ENCODE measurements at places on chromosomes 1 and 21.

- no peak for DNase-seq
These were observed 690.5 kb downstream of the BRINP3 start for GRCh38 chr1:189787201-189787600.

DNA sequence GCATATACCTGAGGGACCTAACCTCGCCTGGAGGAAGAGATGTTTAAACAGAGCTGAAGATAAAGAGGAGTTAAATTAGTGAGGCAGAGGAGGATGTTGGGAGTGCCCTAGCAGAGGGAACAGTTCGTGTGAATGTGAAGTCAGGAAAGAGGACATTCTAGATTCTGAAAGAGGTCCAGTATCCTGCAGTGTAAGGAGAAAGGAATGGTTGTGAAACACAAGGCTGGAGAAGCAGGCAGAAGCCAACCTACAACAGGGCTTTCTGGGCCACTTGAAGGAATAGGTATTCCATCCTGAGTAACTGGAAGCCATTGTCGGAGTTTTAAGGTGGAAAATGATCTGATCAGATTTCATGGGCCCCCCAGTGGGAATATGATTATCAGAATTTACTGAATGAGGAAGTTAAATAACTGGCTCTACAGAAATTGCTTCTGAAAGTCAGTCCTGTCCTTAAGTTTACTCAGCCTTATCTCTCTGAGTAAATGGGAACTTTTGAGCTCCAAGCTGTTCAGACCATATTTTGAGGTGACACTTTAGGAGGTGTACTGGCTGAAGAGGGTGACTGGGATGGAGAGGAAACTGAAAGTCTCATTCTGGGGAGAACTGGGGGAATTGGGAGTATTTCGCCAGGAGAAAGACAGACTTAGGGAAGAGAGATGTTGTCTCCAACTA is 24.4 kb upstream of the FAAH start:
- DNase-seq = no peak

DNA sequence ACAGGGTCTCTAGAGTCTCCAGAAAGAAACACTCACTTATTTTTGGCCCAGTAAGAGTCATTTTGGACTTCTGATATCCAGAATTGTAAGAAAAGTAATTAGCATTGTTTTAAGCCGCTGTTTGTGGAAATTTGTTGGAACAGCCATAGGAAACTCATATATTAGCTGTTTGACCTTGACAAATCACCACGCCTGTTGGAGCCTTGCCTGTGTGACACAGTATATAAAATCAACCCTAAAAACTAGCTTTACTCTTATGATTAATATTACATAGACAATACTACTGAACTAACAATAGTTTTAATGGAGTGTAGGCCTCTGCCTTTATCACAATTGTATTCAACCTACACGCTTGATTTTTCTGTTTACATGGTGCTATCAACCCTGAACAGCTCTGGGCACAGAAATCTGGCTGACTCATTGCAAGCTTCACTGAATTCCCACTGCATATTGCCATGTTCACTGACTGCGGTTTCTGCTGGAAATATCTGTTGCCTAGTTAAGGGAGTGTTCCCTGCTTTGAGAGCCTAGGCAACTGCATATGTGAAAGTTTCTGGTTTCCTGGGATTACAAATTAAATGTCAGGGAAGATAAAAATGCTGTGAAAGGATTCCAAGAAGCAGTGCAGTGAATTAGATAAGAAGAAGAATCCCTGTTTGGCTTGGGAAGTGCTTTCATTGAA is 419.5 kb upstream of the DEPDC1 start:
- no peak for DNase-seq

DNA sequence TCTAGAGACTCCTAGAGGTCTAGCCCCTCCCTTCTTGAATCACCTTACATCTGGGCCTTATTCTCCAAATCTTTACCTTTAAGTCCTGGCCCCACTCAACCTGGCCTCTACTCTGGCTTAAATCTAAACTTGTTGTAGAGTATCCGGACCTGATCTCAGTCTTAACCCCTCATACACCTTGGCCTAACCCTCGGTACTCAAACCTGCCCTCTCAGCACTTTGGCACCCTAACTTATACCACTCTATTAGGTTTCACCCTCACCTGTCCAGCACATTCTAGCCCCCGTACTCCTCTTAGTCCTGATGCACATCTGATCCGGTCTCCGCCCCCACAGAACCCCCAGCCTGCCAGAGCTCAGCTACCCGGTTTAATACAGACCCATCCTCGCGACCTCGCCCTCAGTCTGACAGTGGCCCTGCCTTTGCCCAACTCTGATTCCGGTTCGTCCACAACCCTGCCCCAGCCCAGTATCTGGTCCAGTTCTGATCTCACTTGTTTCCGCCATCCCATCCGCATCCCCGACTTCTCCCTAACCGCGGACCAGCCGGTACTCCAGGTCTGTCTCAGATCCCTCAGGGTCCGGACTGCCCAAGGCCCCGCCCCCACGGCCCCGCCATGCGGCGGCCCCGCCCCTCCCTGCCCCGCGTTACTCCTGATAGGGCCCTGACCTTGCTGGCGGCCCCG is 1.5 kb downstream of the TRIM62 start:
- DNase-seq = no peak

- no peak for DNase-seq
These were observed 38.0 kb upstream of the ANGPTL7 start for GRCh38 chr1:11151114-11151513.

DNA sequence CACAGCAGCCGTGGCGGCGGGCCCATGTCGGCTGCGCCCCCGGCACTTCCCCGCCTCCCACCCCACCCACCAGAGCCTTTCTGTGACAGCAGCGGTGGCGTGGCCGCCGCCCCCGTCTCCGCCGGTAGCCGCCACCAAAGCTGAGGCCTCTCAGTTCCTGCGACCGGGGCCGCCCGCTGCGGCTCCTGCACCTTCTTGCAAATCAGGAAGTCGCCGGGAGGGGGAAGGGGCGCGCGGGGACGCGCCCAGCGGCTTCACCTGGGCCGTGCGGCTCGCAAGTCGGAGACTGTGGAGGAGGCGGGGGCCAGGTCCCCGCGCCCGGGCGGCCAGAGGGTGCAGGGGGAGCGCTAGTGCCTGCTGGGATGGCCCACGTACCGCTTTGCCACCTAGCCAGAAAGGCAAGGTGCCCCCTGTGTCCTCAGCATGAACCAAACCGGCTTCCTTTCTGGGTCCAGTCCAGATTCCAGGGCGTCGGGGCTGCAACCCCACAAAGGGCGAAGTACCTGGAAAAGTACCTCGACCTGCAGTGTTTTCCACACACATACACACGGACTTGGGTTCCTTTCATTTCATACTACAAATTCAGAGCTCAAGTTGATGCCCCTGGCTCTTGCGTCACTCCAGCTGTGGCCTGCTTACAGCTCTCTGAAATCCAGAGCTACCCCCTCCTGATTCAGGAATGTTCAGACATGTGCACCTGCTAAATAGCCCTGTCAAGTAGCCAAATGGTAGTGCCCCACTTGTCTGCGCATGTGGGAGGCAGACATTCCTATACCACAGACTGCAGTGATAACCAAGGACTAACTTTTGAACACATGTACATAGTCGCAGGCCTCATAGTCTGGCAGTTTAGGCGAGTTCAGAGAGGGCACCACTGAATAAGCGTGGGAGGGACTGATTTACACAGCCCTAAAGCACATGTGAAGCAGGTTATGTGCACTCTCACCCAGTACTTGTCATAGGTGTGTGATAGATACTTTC is at the start of gene DENND1B:
Gene DENND1B (minus strand): TSS at position 199 of the 981 bp plus-strand sequence. CDS start 325 bp downstream, outside the sequence.
- peak; percentile 69 for DNase-seq

DNA sequence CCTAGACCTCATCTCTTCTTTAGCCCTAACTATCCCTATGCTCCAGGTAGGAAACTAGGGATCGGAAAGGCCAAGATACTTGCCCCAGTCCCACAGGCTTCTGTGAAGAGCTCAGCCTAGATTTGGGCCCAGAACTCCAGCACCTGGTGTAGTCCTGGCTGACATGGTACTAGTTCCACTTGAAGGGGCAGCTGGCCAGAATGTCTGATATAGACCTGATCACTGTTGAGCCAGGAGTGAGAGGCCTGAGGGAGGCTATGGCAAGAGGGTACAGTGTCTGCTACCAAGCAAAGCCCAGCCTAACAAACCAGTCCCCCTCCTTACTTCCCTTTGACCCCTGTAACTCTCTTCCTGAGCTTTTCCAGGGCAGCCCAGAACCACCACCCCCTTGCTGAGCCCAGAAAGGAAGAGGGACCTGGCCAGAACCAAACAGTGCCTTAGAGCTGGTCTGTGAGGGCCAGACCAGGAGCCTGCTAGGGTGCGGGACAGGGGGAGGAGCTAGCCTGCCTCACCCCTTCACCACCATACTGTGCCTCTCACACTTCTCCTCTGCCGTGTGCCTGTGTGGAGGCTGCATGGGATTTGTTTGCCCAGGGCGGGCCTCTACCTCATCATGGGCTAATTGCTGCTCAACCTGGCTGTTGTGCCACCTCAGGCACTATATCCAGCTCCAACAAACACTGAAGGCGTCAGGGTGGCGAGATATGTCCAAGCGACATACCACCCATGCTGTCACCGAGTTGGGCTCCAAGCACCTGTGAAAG is 10.9 kb downstream of the POMGNT1 start:
- DNase-seq = no peak

DNA sequence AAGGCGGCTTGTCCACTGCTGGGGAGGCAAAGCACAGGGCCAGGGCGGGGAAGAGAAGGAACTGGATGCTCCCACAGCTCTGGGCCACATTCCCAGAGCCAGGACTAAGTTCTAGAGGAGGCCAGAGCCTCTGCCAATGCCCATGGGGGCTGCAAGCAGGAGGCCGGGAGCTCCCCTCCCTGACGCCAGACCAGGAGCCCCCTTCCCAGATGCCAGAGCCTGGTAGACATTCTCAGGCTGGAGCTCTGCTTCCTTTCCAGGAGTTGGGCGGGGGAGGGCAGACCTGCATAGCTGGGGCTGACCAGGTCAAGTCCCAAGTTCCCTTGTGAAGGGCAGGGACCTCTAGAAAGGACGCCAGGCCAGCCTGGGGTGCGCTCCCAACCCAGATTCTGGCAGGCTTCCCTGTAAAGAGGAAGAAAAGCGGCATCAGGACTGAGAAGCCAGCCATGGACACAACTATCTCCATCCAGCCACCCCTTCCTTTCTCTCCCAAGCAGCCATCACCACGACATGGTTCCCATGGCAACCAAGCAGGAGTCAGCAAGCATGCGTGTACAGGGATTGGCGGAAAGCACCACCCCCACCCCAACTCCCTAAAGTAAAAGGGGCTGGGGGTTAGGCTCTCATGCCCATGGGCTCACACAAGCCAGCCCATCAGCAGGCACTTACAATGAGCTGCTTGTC is 13.4 kb downstream of the KIF21B start:
- DNase-seq = no peak

- DNase-seq = no peak
These were observed 310.6 kb downstream of the DISC1 start for GRCh38 chr1:231936983-231937775.

- no peak for DNase-seq
These were observed 18.7 kb downstream of the CYYR1 start for GRCh38 chr21:26554365-26554764.

DNA sequence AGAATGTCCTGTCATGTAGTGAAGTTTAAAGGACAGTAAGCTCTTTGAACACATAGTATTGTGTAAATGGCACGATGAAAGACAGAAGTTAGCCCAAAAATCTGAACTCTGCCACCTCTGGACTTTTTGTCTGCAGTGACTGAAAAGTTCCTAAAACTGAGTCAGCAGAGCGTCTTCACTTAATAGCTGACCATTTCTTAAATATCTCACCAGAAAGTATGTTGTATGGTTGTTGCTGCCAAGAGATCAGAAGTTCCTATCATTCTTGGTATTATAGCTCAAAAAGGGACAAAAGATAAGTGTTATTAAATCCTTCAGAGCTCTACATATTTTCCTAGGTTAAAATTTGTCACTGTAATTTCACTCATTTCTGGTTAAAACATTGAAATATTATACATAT is 1003.0 kb downstream of the TTLL7 start:
- no peak for DNase-seq

DNA sequence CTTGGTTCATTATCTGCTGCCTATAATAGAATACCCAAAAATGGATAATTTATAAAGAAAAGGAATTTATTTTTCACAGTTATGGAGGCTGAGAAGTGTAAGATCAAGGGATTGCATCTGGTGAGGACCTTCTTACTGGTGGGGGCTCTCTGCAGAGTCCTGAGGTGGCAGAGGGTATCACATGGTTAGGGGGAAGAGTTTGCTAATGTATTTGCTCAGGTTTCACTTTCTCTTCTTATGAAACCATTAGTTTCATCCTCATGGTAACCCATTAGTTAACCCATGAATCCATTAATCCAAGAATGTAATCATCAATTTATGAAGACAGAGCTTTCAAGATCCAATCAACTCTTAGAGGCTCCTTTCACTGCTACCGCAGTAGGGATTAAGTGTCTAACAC is 120.6 kb downstream of the DNM3 start:
- no peak for DNase-seq

DNA sequence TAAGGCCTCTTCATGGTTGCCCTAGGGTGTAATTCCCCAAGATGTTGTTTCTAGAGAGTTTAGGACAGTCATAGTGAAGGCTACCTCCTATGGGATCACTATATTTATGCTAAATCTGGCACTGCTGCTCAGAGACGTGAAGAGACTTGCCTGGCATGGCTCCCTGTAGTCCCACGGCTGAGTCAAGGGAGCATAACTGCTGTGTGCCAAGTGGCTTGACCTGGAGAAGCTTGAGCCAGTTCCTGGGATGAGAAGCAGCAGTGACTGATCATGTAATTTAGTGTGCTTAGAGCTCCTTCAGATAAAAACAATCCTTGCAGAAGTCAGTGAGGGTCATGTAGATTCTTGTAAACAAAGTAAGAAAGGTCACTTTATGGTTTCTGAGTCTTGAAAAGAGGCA is 68.9 kb upstream of the TSPAN2 start:
- DNase-seq = no peak

- DNase-seq = no peak
These were observed 22.8 kb downstream of the RD3 start for GRCh38 chr1:211469113-211469512.

DNA sequence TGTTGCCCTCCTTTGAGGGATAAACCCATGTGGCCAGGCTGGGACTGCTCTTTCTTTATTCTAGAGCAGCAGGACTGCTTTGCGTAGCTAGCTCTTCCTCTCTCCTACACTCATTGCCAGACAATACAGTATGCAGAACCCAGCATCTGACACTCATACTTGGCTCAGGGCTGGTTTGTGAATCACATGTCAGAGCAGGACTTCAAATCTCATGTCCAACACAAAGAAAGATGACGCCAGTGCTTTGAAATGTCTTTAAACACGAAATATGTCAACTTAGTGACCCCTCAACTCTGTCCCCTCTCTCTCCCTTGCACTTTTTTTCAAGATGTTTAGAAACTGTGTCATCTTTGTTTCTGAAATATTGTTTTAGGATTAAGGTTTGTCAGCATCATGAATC is 135.0 kb downstream of the TGFB2 start:
- DNase-seq = no peak

DNA sequence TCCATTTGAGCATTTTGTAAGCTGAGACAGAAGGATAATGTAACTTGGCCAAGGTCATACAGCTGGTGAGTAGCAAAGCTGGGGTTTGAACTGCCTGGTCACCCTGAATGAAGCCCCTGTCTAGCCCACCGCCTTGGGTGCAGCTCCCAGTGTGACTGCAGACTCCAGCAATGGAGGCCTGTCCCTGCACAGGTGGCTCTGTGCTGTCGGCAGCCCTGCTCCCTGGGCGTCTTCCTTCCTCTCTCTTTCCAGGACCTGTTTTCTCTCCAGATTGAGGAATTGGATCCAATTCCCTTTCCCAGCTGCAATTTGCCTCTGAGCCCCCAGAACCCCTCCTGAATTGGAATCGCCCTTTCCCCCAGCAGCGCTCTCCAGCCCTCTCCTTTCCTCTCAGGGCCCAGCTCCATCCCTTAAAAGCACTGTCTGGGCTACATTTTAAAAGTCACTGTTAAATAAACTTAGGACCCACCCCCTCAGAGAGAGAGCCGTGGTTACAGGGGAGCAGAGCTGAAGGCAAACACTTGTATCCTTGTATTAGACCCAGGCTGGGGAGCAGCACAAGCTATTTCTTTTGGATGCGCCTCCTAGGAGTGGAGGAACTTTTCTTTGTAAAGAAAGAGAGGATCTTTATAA is 161.4 kb upstream of the LMO4 start:
- DNase-seq = no peak

Data from stimulated activated CD4-positive, alpha-beta T cell treated with anti-CD3 and anti-CD28 coated beads, Interleukin-2, amount 100 ng/mL, for 4 hours (primary cell).